Muscle of arm (tissue), 14 donors: ENCODE measurements at places on chromosomes 1 and 21.

DNA sequence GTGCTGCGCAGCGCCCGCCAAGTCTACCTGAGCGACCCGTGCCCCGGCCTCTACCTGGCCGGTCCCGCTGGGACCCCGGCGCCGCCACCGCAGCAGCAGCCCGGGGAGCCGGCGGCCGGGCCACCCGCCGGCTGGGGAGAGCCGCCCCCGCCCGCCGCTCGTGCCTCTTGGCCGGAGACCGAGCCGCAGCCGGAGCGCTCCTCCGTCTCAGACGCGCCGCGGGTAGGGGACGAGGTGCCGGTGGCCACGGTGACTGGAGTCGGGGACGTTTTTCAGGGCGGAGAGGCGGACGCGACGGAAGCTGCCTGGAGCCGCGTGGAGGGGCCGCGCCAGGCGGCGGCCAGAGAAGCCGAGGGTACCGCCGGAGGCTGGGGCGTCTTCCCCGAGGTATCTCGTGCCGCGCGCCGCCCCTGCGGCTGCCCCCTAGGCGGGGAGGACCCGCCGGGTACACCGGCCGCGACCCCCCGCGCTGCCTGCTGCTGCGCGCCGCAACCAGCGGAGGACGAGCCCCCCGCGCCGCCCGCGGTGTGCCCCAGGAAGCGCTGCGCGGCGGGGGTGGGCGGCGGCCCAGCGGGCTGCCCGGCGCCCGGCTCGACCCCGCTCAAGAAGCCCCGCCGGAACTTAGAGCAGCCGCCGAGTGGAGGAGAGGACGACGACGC lies 646 bp downstream of the IER5 start:
- DNase-seq: no peak

DNA sequence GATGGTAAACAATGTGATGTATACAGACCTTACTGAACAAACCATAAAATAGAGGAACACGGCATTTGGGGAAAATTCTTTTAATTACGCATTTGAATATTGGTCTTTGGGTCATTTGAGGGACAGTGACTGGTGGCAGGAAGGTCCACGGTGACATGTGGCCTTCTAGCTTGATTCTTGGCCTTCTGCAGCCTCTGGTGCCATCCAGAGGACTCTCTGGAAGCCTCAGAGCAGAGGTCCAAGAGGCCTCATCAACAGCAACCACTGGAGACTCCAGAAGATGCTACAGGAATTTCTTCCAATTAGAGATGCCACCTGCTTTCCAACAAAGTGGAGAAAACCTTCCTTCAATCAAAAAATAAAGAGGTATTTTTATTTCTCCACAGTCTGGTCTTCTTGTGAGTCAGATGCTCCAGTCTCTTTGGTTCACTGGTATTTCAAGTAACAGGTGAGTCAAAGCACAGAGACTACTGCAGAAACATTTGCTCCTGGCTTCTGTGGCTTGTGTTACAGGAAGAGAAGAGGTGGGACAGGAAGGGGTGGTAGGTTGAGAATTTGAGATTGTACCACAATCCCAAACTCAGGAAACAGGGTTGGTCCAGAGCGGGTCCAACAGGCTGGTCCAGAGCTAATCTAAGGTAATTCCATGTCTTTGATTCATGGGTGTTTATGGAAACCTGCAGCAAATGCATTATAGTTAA lies 2.7 kb upstream of the F5 start:
- no peak for DNase-seq

GRCh38 chr1:73065339-73066041 lies 783.2 kb upstream of the NEGR1 start:
- no peak for DNase-seq

DNA sequence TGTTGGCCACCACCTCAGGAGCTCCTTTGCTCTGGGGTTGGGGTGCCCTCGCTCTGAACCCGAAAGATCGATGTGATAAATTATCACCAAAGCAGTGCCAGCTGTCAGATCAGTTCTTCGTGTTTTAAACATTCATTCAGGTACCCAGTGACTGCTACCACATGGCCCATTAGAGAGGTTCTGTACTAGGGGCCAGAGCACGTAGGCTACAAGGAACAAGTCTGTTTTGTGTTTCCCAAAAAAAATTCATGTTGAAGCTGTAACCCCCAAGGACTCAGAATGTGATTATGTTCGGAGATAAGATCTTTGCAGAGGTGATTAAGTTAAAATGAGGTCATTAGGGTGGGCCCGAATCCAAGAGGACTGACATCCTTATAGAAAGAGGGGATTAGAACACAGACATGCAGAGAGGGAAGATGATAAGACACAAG lies 526.9 kb downstream of the NPHP4 start:
- DNase-seq: no peak

DNA sequence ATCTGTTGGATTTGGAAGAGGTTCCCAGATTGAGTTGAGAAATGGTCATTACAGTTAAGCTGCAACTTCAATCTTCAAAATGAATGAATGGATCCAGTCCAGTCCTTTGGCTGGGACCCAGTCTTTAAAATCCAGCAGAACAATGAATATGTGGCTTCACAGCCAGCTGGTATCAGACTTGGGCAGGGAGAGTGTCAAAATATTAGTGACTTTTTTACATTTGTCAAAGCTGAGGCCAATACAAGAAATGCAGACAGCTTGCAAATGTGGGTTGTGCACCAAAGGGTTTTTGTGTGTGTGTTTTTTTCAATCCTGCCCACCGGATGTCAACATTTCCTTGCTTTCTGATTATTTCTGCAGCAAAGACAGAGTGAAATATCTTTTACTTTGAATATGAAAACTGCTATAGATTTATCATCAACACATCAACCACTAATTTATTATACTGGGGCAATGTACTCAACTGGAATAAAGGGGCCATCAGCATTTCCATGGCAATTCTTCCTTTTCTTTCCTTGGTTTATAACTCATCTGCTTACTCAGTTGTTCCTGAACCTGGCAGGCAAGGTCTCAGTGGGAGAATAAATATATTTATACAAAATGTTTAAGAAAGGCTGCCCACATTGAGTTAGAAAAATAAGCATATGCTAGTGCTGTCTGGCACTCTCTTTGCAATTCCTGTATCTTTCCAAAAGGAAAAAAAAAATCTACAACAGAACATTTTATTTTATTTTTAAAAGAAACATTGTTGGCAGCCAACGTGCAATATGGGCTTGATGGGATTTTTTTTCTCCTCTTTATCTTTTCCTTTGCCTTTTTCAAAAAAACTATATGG lies 491.6 kb upstream of the C1orf87 start:
- DNase-seq: peak; percentile 78

- no peak for DNase-seq
Measured at GRCh38 chr1:242523719-242524570, 552 bp downstream of the PLD5 start.

GRCh38 chr1:95058974-95059373 lies 13.8 kb downstream of the ALG14 start:
- no peak for DNase-seq

- peak; percentile 69 for DNase-seq
Measured at GRCh38 chr1:165828669-165829329, 1.4 kb downstream of the UCK2 start.
